Glutamatergic neuron (in vitro differentiated cells): ENCODE measurements at places on chromosomes 7 and 10. TPM values are rescaled to one million over a fixed set of nuclear protein-coding genes. Genes with fewer than 3 reads are reported as not detected.

DNA sequence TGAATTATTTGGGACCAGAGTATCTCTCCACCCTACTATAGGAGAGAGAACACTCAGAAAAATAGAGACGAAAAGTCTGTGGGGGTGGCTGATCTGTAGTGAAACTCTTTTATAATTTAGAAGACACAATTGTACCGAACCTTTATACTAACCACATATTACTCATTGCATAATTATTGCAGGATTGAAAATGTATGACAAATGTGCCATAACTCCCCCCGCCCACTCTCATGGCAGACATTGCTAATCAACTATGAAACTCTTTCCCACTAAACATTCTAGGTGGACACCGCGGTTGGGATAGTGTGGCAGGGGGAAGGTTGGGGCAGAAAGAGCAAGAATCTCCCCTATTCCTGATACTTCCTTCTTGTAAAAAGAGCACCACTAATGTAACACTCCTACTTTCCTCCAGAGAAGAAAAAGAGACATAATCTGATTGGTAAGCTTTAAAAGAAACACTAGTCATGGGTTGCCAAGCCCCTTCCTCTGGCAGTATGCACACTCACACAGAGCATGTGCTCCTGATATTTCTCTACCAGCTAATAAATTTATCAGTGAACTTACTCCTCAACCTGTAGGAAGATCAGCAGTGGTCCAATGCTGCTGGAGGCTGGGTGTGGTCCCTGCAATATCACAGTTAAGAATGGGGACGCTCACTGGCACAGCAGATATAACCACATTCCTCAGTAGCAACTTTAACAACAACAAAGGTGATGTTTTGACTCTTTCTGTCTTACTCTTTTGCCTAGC lies 18.7 kb upstream of the ARID5B start:
- DNase-seq, result no peak
- H3K4me3 ChIP-seq, result no peak overlapping the region
- no peaks in the 10 kb centered on the region for H3K36me3 ChIP-seq
- no peaks in the 10 kb centered on the region for H3K4me1 ChIP-seq

GRCh38 chr7:88306590-88307048 lies at the start of gene STEAP4:
Gene STEAP4 (minus strand): TSS chr7:88306894. CDS start chr7:88284269, 22,625 bp downstream.
- H3K27me3 ChIP-seq, result peaks cover 3% of the 10 kb centered on the region
- peak within 1 kb of the TSS; percentile 78 for H3K4me3 ChIP-seq
- H3K4me1 ChIP-seq, result no peaks in the 10 kb centered on the region
- H3K27ac ChIP-seq, result no peak within 1 kb of the TSS
- DNase-seq, result peak; percentile 40

PKD2L1 gene
- total RNA-seq, result 0.44 TPM

DNA sequence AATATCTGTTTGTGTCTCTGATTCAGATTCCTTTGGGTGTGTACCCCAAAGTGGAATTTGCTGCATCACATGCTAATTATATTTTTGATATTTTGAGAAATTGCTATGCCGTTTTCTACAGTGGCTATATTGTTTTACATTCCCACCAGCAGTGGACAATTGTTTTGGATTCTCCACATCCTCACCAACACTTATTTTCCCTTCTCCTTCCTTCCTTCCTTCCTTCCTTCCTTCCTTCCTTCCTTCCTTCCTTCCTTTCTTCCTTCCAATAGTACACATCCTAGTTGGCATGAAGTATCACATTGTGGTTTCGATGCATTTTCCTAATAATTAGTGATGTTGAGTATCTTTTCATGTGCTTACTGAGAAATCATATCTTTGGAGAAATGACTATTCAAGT lies 535.5 kb downstream of the SH2D4B start:
- no peak overlapping the region for H3K27ac ChIP-seq
- H3K36me3 ChIP-seq, result no peaks in the 10 kb centered on the region
- H3K27me3 ChIP-seq, result no peaks in the 10 kb centered on the region
- DNase-seq, result no peak
- H3K4me1 ChIP-seq, result peaks cover 5% of the 10 kb centered on the region

GRCh38 chr10:110912374-110912773 lies 6.6 kb downstream of the BBIP1 start:
- no peak overlapping the region for H3K4me3 ChIP-seq
- no peaks in the 10 kb centered on the region for H3K27me3 ChIP-seq
- H3K4me1 ChIP-seq, result peaks cover 16% of the 10 kb centered on the region
- no peak for DNase-seq
- H3K27ac ChIP-seq, result no peak overlapping the region

RSBN1L gene
- 27.0 TPM for total RNA-seq

DNA sequence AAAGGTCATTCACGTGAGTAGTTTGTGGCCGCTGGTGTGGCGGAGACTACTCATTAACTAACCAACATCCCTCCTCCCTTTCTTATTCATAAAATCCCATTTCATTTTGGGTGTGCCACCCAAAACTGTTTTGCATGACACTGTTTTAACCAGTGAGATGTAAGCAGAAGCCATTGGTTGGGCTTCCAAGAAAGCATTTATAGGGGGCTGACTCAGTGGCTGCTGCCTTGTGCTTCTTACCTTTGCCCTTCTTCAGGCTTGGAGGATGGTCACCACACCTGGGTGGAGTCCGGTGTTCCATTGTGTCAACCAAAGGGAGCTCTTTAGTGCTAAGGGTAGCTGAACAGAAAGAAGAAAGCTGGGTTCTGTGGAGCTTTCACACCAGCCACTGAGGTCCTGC lies 37.2 kb upstream of the EPC1 start:
- no peaks in the 10 kb centered on the region for H3K4me1 ChIP-seq
- H3K36me3 ChIP-seq, result no peaks in the 10 kb centered on the region
- H3K4me3 ChIP-seq, result no peak overlapping the region
- no peaks in the 10 kb centered on the region for H3K27me3 ChIP-seq

- DNase-seq, result peak; percentile 14
- H3K4me3 ChIP-seq, result no peak overlapping the region
- H3K27ac ChIP-seq, result no peak overlapping the region
- peaks cover 6% of the 10 kb centered on the region for H3K4me1 ChIP-seq
Measured at GRCh38 chr10:100808876-100809275, 63.5 kb downstream of the PAX2 start.

LRRC61 gene
- total RNA-seq, result 10.2 TPM

DNA sequence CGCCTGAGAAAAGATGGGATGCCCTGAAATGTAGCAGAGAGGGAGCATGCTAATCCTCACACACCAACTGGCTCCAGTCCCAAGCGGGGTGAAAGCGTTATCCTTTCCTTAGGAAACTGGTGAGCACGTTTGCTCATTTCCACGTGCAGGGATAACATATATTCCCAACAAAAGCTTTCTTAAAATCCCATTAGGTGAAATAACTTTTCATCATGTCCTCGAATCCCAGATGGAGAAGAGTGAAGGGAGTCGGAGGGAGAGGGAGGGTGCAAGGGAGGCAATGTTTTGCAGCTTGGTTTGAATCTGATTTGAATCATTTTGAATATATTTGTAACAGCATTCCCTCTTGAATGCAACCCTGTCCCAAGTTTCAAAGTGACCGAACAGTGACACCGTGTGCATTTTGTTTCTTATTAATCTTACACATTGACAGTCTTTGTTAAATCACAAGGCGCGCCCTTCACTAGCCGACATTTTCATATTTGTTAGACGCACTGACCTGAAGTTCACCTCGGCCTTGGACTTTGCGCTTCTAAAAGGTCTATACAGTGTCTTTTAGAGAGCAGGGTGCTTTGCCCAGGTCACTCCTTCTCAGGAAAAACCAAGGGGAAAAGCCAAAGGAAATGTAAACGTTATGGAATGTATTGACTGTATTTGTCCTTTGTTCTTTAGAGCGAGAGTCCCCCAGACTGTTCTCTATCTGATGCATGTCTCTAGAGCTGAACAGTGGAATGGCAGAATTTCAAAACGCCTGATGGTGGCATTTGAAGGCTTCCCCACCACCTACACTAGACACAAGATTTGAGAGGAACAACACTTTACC lies 3.1 kb upstream of the HOXA4 start:
- no peaks in the 10 kb centered on the region for H3K36me3 ChIP-seq
- no peaks in the 10 kb centered on the region for H3K4me1 ChIP-seq

- DNase-seq, result no peak
- peaks cover 2% of the 10 kb centered on the region for H3K27me3 ChIP-seq
- H3K27ac ChIP-seq, result no peak overlapping the region
- peaks cover 8% of the 10 kb centered on the region for H3K36me3 ChIP-seq
- H3K4me3 ChIP-seq, result no peak overlapping the region
Measured at GRCh38 chr10:128701837-128702236, 575.6 kb upstream of the MKI67 start.

DNA sequence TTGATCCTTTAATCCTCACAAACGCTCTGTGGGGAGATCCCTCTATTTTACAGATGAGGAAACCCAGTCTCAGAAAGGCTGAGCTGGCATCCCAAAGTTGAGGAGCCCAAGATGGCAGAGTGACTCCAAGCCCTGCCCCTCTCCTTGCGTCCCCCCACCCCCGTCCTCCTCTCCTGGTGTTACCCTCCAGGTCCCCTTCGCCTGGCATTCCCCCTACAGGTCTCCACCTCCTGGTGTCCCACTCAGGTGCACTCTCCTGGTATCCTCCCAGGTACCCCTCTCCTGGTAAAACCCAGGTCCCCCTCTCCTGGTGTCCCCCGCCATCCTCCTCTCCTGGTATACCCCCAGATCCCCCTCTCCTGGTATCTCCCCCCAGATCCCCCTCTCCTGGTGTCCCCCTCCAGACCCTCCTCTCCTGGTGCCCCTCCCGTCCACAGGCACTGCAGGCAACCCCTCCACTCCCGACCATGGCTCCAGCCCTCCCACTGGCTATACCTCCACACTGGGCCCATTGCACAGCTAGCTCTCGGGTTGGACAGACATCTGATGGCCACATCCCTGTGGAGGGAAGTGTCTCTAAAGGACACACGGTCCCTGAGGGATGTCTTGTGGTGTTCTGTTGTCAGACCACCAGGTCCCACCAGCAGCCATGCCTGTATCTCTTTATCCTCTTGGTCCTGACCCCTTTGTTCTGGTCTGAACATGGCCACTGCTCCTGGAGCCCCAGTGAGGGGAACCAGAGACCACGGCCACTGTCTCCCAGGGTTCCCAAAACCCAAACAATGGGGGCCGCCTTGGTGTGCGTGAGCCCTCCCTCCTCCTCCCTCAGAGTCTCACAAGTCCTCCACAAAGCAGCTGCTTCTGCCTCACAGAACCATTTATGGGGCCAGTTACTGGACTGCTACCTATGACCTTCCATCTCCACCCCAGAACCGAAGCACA lies 37.2 kb downstream of the CALML3 start:
- DNase-seq, result peak; percentile 8
- H3K4me3 ChIP-seq, result no peak overlapping the region
- H3K36me3 ChIP-seq, result no peaks in the 10 kb centered on the region
- H3K27me3 ChIP-seq, result peaks cover 2% of the 10 kb centered on the region
- H3K4me1 ChIP-seq, result peaks cover 11% of the 10 kb centered on the region
- peak overlapping the region; percentile 28 for H3K27ac ChIP-seq

BICC1 gene
- total RNA-seq, result 0.12 TPM

GRCh38 chr10:3755440-3756359 lies 29.3 kb downstream of the KLF6 start:
- H3K27me3 ChIP-seq, result no peaks in the 10 kb centered on the region
- DNase-seq, result no peak
- H3K36me3 ChIP-seq, result no peaks in the 10 kb centered on the region
- peaks cover 11% of the 10 kb centered on the region for H3K4me1 ChIP-seq

DNA sequence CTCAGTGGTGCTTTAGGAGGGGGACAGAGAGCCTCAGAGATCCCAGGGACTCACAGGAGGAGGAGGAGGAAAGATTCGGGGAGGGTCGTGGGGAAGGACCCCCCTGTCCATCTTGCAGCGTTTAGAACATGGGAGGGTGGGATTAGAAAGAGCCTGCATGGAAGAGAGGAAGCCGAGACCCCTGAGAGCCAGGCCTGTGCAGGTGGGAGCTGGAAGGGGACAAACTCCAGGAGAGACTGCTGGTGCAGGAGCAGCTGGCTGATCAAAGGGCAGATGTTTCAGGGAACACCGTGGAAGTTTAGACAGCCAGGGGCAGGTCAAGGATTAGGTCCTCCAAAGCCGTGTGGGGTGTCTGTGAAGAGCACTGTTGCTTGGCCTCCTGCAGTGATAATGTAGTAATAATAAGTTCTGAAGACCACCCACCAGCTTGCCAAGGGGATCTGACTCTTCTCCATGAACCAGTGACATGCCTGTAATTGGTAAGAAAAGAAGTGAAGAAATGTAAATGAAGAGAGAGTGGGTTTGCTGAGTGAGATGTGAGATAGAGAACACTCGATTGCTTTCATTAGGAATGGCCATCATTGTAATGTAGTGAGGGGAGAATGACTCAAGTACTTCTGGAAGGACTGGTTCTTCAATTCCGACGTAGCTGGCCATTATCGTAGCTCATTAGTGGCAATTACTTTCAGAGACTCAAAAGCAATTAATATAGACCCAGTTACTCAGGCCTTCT lies 425.6 kb downstream of the PAXIP1 start:
- no peak overlapping the region for H3K4me3 ChIP-seq
- peaks cover 7% of the 10 kb centered on the region for H3K36me3 ChIP-seq
- H3K4me1 ChIP-seq, result no peaks in the 10 kb centered on the region
- peaks cover 6% of the 10 kb centered on the region for H3K27me3 ChIP-seq
- DNase-seq, result no peak
